ENCODE measurements at places on chromosomes 1 and 21.

GRCh38 chr1:53080769-53081168, 18.8 kb downstream of the PODN start:
- DNase-seq, result no peak

DNA sequence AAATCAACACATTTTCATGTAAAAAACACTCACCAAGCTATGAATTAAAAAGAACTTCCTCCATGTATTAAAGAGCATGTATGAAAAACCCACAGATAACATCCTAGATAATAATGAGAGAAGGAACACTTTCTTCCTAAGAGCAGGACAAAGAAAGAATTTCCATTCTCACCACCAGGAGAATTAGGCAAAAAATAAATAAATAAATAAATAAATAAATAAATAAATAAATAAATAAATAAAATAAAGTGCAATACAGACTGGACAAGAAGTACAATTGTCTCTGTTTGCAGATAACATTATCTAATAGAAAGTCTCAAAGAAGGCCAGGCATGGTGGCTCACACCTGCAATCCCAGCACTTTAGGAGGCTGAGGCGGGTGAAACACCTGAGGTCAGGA, 218.2 kb downstream of the BRINP3 start:
- DNase-seq, result no peak

GRCh38 chr1:158607296-158607695, 2.2 kb downstream of the OR10Z1 start:
- no peak for DNase-seq

GRCh38 chr1:46677339-46677738, 5.7 kb downstream of the TEX38 start:
- no peak for DNase-seq

GRCh38 chr1:94061513-94062443, 59.2 kb downstream of the ABCA4 start:
- DNase-seq, result no peak

GRCh38 chr1:9231648-9232332, 2.8 kb upstream of the H6PD start:
- no peak for DNase-seq

DNA sequence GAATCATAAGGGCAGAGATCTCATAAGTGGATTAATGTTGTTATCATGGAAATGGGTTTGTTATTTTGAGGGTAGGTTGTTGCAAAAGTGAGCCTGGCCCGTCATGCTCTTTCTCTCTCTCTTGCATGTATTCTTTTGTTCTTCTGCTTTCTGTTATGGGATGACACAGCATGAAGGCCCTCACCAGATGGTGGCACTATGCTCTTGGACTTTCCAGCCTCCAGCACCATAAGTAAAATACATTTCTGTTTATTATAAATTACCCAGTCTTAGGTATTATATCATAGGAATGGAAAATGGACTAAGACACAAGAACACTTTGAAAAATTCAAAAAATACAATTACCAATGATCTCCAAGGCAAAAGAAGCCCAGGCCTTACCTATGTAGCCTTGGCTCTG, 676.1 kb downstream of the PTPRU start:
- DNase-seq, result no peak

- DNase-seq, result no peak
Observed at GRCh38 chr1:76257823-76258222, 183.3 kb downstream of the ST6GALNAC3 start.

GRCh38 chr1:229432905-229433304, 989 bp downstream of the ACTA1 start:
- DNase-seq, result no peak
